ENCODE measurements at places on chromosomes 11 and 22.

GRCh38 chr11:95365348-95365747, 134.3 kb upstream of the SESN3 start:
- no peak for DNase-seq

DNA sequence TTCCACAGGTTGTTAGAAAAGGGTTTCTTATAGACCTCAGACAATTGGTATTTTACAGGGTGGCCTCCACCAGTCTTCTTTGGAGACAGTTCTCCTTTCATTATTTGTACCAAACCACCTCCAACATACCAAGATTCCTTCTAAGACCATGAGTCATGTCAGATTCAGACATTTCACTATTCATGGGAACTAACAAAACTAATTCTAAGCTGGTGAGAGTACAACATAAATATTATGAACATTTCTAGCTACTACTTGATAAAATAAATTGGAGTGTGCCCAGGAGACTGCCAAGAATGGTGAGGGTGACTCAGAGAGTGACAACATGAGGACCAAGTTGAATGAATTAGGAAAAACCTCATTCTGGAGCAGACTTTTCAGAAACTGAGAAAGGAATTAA, 494.6 kb upstream of the LRRC4C start:
- no peak for DNase-seq

GRCh38 chr11:83302151-83302550, 16.0 kb upstream of the CCDC90B start:
- DNase-seq, result no peak

DNA sequence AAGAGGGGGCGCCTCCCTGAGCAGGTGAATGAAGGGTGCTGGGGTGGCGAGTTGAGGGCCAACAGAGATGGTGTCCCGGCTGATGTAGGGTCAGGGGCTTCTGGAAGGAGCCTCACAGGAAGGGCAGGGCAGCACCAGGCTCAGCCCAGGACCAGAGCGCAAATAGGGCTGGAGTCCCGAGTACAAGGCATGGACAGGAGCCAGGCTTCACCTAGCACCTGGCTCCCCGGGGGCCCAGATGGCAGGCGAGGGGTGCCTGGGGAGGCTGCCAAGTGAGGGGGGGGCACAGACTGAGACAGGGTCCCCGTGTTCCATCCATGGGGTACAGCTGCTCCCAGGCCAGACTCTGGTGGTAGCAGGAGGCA, 105.8 kb downstream of the KCNQ1 start:
- DNase-seq, result no peak

DNA sequence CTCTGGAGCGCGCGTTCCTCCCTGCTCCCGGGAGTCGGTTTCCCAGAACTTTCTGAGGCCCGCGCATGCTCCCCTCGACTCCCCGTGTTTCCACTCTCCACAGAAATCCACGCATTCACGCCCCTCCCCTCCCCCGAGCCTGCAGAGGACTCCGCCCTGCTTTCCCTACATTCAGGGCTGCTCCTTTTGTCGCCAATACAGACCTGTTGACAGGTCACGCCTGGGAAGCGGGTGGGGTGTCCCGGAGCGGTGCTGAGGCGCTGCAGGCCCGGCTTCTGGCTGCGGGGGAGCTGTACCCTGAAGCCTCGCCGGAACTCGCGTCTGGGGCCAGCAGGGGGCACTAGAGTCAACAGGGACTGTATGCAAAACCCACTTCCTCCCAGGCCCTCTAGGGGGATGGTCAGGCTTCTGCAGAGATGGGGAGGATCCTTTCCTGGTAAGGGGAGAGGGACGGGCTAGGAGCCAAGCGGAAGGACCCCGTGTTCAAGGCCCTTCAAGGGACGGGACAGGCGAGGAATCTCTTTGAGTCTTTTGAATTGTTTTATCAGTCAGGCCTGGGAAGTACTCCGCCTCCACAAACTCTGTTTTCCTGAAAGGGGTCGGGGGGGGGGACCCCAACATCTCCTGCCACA, at the start of gene PRAME:
Gene PRAME (minus strand): TSS at position 294 of the 632 bp plus-strand sequence. CDS start 2,433 bp downstream, outside the sequence.
- peak; percentile 93 for DNase-seq

- no peak for DNase-seq
Observed at GRCh38 chr11:35239471-35240075, 100.6 kb downstream of the CD44 start.

DNA sequence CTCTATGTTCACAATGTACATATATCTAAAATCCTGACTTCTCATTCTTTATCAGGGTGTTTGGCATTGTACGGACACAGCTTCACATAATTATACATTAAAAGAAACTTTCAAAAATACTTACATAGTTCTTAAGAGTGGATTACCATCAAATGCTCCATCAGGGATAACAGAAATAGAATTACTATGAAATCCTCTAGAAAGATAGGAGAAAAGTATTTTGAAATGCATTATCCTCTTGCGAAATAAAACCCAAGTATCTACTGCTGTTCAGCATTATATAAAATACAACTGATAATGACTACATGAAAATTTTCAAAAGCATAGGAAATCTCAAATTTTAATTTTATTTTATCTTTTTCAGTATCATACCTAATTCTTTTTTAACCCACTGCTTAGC, 17.8 kb upstream of the CCDC34 start:
- no peak for DNase-seq

DNA sequence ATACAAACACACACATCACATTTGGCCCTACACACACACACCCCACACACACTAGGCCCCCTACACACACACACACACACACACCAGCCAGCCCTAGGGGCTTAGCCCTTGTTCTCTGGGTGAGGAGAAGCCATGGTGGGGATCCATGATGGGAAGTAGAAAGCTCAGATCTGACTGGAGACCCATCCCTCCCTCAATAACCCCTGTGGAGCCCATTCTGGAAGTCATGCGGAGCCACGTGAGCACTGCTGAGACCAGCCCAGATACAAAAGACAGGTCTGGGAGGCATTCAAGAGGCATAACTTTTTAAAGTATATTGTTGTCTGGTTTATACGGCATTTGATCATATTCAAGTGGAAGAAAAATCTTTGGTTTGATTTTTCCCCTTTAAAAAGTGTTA, 448.5 kb downstream of the SOX6 start:
- DNase-seq, result no peak

DNA sequence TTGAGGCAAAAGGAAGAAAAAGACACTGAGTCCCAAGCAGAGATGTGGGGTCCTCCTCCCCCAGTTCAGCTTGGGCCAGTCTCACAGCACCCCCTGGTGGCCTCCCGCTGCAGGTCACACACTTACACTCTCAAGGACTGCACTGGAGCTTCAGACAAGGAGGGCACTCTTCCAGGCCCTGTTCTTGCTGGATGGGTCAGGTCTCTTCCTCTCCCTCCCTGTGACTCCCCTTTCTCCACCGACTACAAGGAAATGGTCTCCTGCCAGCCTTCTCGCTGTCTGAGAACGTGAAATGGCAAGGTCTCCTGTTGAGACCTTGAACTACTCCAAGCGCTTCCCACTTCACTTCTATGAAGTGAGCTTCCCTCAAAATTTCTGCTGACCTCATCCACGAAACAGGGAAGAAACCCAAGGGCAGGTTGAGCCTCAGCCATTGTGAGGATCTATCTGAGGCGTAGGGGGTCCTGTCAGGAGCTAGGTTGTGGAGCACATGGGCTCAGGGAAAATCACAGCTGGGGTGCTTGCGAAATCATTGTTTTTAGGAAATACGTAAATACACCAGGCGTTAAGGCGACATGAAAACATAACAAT, 11.2 kb upstream of the IGLL1 start:
- peak; percentile 84 for DNase-seq

DNA sequence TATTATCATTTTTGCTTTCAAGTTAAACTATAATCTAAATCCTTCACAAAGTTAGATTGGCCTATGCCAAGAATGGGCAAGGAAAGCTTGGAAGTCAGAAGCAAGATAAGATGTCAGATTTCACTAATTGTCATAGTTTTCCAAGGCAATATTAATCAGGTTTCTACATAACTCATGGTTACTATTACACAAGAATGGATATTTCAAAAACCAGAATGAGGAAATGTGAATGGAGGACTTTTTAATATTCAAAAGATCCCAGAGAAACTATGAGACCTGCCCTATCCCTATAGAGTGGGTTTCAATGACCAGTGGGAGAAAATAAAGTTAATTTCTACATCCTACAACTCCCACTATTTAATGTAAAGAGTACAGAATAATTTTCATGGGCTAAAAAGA, 203.2 kb downstream of the CASP12 start:
- no peak for DNase-seq

GRCh38 chr11:74749127-74749964, 697 bp downstream of the RNF169 start:
- DNase-seq, result peak; percentile 86

DNA sequence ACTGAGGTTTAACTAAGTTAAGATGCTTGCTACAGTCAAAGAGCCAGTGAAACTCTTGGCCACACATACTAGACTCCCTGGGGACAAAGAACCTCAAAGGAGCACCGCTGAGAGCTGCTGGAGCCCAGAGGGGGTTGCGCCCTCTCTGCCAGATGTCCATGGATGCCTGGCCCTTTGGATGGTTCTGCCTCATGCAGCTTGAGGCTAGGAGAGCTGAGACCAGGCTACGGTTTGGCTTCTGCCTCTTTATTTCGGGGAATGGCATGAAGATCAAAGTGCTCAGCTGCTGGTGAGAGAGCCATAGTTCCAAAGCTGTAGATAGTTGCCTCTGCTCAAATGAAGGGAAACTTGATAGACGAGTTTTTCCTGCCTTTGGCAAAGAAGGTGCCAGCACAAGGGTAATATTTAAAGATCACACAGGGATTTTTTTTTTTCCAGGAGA, 43.0 kb downstream of the RASSF10 start:
- no peak for DNase-seq

- DNase-seq, result no peak
Observed at GRCh38 chr11:85945296-85945695, 90.1 kb downstream of the CCDC83 start.

- peak; percentile 74 for DNase-seq
Observed at GRCh38 chr11:3861683-3862082, 6.2 kb downstream of the STIM1 start.

DNA sequence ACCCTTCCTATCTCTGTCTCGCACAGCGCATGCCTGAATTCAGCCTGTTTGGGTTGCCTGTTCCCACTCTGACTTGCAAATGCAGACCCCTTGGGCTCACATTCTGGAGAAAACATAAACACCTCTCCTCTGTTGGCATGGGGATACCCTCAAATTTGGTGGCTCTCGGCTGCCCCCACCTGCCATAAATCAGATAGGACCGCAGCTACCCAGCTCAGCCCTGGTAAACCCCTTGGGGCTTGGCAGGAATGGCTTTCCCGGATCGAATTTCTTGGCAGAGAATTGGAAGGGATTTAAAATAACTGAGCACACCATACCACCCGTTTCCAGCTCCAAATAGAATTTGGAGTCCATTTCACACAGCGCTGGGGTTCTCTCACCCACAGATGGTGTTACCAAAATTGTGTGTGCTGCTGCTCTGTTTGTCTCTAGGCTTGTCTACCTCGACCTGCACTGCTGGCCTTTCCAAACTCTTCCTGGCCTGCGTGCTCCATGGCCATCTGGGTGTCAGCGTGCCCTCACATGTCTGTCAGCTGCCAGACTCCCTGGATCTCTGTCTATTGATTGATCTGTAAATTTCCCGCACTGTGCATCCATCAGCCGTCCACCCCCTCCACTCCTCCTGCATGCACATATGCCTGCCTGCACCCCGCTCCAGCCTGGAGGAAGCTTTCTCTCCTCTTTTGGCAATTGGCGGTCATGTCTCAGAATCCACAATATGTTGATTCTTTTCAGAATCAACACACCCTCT, 134.0 kb downstream of the NTM start:
- DNase-seq, result no peak

- no peak for DNase-seq
Observed at GRCh38 chr22:40238425-40239344, 61.0 kb downstream of the TNRC6B start.

DNA sequence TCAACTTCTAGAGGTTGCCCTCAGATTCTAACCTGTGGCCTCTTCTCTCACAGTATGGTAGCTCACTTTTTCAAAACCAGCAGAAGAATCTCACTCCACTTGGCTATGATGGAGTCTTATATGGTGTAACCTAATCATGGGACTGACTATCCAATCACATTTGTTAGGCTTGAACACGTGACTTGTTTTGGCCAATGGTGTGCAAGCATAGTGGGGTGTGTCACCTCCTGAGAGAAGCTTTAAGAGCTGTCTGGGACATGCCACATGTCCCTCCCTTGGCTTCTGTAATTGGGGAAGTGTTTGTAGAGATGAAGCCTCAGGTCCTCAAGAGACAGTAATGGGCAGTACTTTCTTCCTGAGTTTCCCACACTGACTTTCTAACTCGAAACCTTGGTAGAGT, 12.8 kb upstream of the SMIM38 start:
- no peak for DNase-seq

DNA sequence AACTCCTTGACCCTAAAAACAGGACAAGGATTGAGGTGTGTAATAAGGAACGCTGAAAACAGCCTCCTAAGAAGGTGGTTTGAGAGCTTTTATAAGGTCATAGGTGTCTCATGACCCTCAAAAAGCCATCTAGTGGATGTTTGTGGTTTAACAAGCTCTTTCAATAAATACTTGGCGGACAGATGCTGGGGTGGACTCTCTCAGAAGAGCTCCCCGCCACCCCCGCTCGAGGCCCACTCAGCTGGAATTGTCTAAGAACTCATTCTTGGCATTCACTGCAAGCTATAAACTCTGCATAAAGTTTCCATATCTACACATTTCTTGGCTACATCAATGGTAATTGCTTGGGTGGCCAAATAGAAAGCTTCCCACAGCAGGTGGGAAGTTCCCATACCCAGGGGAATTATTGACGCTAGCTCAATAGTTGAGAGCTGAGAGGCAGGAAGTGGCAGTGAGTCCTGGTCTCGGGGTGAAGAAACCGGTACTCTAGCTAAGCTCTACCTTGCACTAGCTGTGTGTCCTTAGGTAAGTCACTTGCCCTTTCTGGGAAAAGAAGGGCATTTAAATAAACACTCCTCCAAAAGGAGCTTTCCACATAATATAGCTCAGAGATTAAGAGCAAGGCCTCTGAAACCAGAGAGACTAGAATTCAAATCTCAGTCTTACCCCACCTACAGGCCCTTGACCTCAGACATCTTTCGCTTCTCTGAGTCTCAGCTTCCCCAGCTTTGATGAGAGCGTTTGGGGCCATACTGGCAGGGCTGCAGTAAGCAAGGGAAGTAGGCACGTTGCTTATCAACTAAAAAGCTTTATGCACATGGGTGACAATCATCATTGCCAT, 6.4 kb downstream of the MS4A15 start:
- DNase-seq, result no peak

- DNase-seq, result no peak
Observed at GRCh38 chr22:40377931-40378330, 7.5 kb downstream of the SGSM3 start.

DNA sequence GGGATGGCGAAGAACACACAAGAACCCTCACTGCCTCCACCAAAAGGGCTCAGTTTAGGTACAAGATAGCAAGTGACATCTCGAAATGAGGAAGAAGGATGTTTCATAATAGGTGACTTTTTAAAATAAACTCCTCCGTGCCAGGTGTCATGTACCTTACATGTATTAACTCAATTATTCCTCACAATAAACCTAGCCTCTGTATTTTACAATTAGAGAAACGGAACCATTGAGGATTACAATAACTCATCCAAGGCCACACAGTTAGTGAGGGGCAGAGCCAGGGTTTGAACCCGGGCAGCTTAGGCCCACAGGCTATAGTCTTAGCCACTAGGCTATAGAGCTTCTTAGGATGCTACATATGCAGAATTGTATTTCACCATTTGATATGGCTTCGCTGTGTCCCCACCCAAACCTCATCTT, 965 bp upstream of the PAMR1 start:
- DNase-seq, result no peak

Data from activated CD4-positive, alpha-beta T cell treated with anti-CD3 and anti-CD28 coated beads, Interleukin-2, amount 10 ng/mL, durations not matched to agents 24 days and 14 days (primary cell).